ENCODE measurements at places on chromosomes 2 and 18. TPM values are rescaled to one million over a fixed set of nuclear protein-coding genes. Genes with fewer than 3 reads are reported as not detected.

The SERPINB12 gene
- not detected for total RNA-seq

The CAPN14 gene
- 0.14 TPM for total RNA-seq

The DCTN1 gene
- 165 TPM for total RNA-seq

The ERBB4 gene
- 3.2 TPM for total RNA-seq

The CYTIP gene
- 6.3 TPM for total RNA-seq

DNA sequence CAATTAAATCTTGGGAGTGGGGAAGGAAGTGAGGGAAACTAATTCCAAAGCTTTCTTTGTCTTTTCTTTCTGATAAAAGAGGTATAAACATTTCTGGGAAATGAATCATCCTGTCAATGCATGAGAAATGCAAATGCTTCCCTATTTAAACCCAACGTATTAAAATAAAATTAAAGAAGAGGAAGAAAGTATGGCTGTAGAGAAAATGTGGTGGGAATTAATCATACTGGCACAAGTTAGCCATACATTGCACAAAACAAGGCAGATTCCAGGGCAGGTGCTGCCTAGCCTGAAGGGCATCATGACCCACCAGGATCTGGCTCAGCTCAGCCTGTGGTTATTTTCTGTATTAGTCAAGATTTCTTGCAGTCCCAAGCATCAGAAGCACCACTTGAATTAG lies 338.0 kb downstream of the NYAP2 start:
- no peak for DNase-seq

DNA sequence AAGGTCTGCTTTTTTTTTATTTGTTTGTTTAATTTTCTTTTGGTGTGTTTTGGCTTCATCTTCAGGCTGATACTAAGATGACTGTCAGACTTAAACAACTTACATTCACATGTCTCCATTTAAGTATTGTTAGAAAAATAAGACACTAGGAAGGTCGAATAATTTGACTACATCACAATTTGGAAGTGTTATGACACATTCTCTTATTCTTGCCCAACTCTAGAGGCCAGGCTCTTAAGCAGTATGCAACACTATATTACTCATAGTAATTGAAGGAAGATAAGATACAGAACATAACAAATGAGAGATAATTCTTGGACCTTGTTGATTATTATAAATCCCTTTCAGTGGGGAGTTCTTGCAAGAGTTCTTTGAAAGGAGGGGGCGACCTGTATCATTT lies 295.3 kb upstream of the COL3A1 start:
- DNase-seq: no peak

- no peak for DNase-seq
Observed at GRCh38 chr2:148512501-148512900, 132.1 kb upstream of the EPC2 start.

DNA sequence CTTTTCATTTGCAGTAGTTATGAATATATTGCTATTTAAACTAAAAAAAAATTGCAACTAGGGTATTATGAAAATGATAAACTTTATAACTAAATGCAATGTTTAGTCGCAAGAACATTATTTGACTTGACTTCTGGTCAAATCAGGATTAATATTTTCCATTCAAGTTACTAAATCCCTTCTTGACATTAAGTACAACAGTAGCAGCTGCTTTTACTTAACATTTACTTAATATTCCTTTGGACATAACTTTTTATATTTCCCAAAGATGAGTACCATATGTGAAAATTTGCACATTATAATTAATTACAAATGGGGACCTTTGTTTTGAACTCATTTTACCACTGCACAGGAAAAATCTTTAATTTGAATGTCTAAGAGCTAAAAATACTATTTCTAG lies 74.0 kb downstream of the PMS1 start:
- no peak for DNase-seq

DNA sequence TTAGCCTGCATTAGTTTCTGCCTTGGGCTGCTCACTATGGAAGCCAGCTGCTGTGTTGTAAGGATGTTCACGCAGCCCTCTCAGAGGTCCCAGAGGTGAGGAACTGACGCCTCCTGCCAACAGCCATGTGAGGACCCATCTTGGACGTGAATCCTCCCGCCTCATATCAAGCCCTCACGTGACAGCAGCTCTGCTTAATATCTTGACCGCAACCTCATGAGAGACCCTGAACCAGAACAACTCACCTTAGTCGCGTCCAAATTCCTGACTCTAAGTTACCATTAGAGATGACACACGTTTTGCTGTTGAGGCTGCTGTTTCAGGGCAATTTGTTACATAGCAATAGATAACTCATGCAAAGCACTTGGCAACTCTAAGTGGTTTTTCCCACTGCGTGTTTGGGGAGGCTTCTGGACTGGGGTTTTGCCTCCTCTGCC lies 97.7 kb downstream of the TMEM17 start:
- DNase-seq: peak; percentile 51

GRCh38 chr2:63012541-63012940 lies 38.1 kb upstream of the OTX1 start:
- DNase-seq: no peak

DNA sequence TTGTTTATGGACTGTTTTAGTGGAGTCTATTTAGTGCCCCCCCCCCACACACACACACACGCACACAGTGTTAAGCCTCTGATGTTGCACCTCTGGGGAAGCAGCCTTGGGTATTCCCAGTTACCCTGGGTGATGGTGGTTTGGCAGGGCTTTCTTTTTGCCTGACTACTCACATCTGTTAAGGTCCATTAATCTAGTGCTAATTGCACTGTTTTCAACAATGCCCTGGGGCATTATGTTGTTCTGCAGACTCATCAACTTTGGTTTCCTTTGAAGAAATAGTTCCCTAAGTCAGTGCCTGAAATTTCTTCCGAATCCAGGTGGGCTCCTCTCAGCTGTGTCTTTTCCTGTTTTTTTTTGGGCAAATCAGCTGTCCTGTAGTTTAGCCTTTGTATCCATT lies 34.7 kb downstream of the SPOPL start:
- no peak for DNase-seq

DNA sequence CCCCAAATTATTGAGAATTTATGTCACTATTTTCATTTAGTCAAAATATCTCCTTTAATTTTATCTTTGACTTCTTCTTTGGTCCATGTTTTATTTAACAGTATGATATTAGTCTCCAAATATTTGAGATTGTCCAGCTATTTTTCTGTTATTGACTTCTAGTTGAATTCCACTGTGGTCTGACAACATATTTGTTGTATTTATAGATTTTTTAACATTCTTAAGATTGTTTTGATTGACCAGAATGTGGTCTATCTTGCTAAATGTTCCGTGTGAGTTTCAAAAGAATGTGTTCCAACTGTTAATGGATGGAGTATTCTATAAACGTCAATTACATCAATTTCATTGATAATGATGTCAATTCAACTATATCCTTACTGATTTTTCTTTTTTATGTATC lies 1452.1 kb downstream of the SUCLG1 start:
- DNase-seq: no peak

GRCh38 chr2:114034742-114035141 lies 144.9 kb downstream of the ACTR3 start:
- no peak for DNase-seq

DNA sequence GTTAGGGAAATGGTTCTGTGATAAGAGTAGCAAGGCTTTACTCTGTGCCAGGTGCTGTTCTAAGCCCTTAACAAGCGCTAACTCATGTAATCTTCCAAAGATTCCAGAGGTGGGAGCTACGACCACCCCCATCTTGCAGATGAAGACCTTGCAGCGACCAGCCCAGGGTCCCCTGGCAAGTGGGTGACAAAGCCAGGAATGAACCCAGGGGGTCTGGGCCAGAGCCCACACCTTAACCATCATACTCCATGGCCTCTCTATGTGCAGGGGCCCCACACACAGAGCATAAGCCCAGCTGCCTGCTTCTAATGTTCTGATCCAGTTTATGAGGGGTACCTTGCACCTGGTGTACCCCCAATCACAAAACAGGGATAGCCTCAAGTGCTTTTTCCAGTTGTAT lies 105.3 kb downstream of the ZBTB7C start:
- peak; percentile 29 for DNase-seq

DNA sequence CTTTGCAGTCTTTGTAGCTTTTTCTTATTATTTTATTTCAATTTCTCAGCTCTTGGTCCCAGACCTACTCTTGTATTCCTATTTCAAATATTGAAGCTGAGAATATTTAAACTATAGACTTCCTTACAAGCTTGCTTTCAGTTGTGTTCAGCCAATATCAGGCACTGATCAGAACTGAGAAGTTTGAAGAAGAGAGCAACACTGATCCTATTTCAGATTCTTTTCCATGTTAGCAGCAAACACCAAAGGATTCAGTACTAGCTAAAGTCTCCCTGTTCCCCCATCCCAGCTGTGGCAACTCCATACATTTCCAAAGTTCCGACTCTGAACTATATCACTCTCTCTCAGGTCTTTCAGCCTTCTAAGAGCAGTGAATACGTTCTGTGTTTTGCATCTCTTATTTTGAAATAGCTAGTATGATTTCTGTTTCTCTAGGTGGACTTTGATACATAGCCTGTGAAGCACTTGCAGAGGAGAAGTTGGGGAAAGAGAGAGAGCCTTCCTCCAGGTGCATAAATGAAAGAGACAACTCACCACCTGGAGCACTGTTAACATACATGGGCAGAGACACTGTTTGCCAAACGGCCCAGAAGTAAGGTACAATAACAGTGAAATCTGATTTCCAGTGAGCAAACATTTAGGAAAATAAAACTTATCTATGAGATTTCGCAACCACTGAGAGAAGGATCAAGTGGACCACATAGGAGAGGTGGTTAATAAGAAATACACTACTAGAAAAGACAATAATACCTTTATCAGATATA lies 135.0 kb upstream of the ZNF804A start:
- no peak for DNase-seq

DNA sequence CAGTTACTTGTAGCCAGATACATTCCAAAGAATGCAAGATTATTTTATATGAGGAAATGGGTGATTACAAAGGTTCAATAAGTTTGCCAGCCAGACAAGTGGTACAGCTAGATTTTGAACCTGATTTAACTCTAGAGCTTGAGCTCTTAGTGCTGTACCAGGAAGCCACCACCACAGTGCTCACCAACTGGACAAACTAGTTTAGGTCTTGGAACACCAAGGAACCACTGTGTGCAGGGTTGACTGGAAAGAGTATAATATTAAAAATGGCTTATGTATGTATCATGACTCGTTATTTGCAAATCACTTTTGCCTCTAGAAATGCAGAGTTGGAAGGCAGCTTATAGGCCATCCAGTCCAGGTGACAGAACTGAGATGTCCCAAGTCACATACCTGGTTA lies 177.2 kb downstream of the TXNL1 start:
- DNase-seq: no peak

Measured in posterior vena cava (tissue), 2 donors.